Aorta (tissue), 5 donors: ENCODE measurements at places on chromosomes 1 and 21.
A peak's percentile ranks its signal among the peaks of the same experiment; 100 is the strongest.

- peak; percentile 79 for DNase-seq
- H3K4me1 ChIP-seq, result peaks cover 4% of the 10 kb centered on the region
- H3K4me3 ChIP-seq, result no peak overlapping the region
- H3K27me3 ChIP-seq, result no peaks in the 10 kb centered on the region
These were observed 48.5 kb upstream of the ECE1 start for GRCh38 chr1:21338573-21339355.

DNA sequence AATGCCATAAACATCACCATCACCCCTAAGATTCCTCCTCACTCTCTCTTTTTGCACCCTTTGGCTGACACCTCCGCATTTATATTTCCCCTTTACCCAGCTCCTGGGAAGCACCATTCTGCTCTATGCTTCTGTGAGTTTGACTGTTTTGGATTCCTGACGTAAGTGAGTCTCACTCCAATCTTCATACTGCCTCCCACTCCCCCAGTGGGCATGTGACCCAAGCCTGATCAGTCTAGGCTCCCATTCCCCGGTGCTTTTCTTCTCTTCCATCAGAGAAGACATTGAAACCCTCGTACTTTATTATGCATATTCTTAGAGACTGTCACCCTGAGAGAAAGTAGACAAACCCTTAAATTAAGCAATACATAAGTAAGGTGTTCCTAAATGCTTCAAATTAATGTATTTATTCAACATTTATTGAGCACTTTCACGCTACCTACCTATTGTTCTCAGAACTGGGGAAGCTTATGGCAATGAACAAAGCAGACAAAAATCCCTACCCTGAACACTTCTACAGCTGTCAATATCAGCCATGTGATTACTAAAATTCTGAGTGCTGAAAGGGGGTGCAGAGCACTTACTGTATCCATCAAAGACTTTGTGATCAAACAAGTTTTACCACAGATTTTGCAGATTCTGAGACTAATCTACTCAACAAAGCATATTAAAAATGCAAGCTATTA lies 43.4 kb upstream of the DIPK1A start:
- no peaks in the 10 kb centered on the region for H3K36me3 ChIP-seq
- DNase-seq, result no peak
- H3K27me3 ChIP-seq, result no peaks in the 10 kb centered on the region
- peaks cover 4% of the 10 kb centered on the region for H3K4me1 ChIP-seq
- no peak overlapping the region for H3K27ac ChIP-seq
- no peak overlapping the region for H3K4me3 ChIP-seq

DNA sequence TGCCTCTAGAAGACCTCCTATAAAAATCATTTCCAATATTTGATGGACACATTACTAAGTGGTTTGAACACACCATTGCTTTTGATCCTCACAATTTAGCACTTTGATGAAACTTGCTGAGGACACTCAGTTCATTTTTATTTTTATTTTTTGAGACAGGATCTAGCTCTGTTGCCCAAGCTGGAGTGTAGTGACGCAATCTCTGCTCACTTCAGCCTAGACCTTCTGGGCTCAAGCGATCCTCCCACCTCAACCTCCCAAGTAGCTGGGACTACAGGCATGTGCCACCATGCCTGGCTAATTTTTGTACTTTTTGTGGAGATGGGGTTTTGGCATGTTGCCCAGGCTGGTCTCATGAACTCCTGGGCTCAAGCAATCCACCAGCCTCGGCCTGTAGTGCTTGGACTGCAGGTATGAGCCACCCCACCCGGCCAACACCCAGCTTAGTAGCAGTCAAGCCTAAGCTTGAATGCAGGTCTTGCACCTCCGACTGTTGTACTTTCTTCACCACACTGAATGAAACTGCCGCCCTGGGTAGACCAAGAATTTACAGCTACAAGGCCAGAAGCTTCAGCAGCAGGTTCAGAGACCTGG lies 24.8 kb upstream of the ATP2B4 start:
- no peak for DNase-seq
- H3K27ac ChIP-seq, result no peak overlapping the region
- H3K4me3 ChIP-seq, result no peak overlapping the region
- H3K4me1 ChIP-seq, result no peaks in the 10 kb centered on the region
- H3K27me3 ChIP-seq, result no peaks in the 10 kb centered on the region

DNA sequence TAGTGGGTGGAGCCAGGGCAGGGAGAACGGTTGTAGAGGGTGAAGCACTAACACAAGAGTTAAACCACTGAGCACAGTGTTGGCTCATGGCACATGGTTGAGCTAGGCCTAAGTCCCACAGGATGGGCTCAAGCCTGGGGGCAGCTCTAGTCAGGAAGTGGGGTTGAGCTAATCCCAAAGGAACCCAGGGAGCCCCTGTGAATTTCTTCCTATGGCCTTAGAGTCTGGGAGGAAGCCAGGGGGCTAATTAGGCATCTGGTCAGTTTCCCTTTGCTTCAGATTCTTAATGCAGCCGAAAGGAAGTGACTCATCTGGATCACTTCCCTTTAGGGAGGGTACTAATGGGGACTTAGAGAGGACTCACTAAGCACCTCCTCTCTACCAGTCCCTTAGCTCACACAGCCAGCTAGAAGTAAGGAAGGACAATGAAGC lies 10.1 kb downstream of the CFAP45 start:
- no peak overlapping the region for H3K4me3 ChIP-seq
- no peaks in the 10 kb centered on the region for H3K4me1 ChIP-seq
- no peaks in the 10 kb centered on the region for H3K36me3 ChIP-seq

GRCh38 chr1:207156095-207156494 lies 52.1 kb downstream of the C4BPA start:
- no peak overlapping the region for H3K27ac ChIP-seq
- no peaks in the 10 kb centered on the region for H3K36me3 ChIP-seq

DNA sequence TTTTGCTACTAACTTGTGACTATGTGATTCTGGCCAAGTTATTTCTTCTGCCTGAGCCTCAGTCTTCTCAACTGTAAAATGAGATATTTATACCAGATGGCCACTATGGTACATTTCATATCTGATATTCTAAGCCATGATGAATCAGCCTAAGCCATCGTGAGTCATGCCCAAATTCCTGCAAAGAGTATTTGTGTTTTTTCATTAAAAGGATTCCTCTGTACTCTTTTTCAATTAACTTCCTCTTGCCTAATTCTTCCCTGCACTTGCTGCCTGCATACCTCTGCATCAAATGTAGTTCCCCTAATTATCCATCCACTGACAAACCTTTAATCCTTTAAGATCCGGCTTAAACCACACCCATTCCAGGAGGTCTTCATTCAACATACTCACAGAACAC lies 575.1 kb upstream of the BEND5 start:
- no peaks in the 10 kb centered on the region for H3K4me1 ChIP-seq
- H3K36me3 ChIP-seq, result no peaks in the 10 kb centered on the region
- H3K27ac ChIP-seq, result no peak overlapping the region
- no peaks in the 10 kb centered on the region for H3K27me3 ChIP-seq

- no peaks in the 10 kb centered on the region for H3K36me3 ChIP-seq
- DNase-seq, result no peak
- H3K27ac ChIP-seq, result no peak overlapping the region
These were observed 14.0 kb downstream of the GPA33 start for GRCh38 chr1:167076136-167076710.

DNA sequence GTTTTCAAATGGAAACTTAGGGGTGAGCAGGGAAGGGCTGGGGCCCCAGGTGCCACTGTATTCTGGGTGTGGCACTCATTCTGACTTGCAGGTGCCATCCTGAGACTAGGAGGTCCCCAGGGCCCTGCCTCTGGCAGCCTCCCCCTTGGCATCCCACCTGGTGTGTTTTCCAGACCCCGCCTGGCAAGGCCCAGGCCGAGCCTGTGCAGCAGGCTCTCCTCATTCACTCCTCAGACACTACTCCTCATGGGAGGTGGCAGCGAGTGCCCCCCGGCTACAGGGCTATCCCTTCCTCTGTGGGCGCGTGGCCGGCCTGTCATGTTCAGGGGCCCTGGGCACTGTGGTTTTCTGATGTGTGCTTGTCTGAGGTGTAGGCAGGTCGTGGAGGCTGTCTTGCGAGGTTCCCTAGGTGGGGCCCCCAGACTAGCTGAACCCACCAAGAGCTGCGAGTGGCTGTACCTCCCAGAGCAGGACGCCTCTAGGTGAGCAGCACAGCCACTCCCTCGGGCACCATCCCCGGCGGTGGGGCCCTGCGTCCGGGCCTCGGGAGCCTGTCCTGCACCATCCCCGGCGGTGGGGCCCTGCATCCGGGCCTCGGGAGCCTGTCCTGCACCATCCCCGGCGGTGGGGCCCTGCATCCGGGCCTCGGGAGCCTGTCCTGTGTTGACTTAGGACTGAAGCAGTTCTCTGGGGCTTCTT lies 13.2 kb downstream of the SLX9 start:
- DNase-seq, result peak; percentile 28
- no peak overlapping the region for H3K4me3 ChIP-seq
- H3K4me1 ChIP-seq, result no peaks in the 10 kb centered on the region
- no peaks in the 10 kb centered on the region for H3K36me3 ChIP-seq

DNA sequence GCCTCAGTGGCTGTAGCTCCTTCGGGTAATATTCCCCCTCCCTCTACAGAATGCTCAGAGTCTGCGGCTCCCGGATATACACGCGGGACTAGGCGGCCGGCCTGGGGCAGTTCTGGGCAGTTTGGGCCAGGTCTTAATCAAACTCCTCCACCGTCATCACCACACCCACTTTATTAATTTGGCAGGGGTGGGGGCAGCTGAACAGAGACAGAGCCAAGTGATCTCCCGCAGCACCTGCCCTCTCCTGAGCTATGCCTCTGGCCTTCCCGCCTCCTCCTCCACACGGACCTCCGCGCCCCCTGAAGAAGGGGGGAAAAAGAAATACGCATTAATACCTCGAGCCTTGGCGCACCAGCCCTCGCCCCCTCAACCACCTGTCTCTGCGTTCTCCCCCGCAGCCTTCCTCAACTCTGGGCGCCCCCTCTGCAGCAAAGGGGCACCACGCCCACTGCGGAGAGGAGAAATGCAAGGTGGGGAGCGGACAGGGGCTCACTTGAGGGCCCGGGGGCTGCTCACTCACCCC lies 42.6 kb downstream of the CD34 start:
- peak; percentile 80 for DNase-seq
- peak overlapping the region; percentile 91 for H3K4me3 ChIP-seq
- H3K36me3 ChIP-seq, result no peaks in the 10 kb centered on the region

- no peak overlapping the region for H3K27ac ChIP-seq
- no peaks in the 10 kb centered on the region for H3K4me1 ChIP-seq
- no peak overlapping the region for H3K4me3 ChIP-seq
- H3K27me3 ChIP-seq, result no peaks in the 10 kb centered on the region
- peaks cover 6% of the 10 kb centered on the region for H3K36me3 ChIP-seq
These were observed 9.8 kb downstream of the THAP3 start for GRCh38 chr1:6634371-6635052.

DNA sequence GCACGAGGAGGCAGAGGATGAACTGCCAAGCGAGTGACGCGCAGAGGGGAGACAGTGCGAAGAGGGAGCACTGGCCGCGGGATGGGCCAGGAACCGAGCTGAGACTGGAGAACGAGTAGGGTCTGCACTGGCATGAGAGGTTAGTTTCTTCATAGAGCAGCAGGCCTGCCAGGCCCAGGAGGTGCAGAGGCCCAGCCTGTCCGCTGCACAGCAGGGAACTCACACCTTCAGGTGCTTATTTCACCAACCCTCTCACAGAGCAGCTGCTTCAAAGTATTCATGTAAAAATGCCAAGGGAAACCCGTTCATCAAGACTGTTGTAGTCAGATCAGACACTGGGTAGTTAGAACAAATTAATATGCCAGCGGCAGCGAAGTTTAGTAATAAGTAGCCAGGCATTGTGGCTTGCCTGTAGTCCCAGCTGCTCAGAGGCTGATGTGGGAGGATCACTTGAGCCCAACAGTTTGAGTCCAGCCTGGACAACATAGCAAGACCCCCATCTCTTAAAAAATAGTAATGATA lies 144.5 kb downstream of the SLC45A1 start:
- no peaks in the 10 kb centered on the region for H3K36me3 ChIP-seq
- no peaks in the 10 kb centered on the region for H3K27me3 ChIP-seq
- DNase-seq, result no peak
- H3K27ac ChIP-seq, result no peak overlapping the region
- no peak overlapping the region for H3K4me3 ChIP-seq

DNA sequence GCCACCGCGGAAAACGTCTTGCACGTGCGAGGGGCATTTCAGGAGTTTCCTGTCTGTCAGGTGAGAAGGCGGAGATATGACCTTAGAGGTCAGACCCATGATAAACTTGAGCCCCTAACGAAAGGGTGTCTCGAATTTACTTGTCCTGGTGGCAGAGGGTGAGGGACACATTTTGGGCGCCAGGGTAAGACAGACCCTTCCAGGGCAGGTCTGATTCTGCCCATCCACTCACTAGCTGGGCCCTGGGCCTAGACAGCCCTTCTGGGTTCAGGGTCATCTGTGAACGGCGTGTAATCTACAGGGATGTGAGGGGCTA lies 395 bp upstream of the CSRP1 start:
- H3K27me3 ChIP-seq, result no peaks in the 10 kb centered on the region
- H3K36me3 ChIP-seq, result no peaks in the 10 kb centered on the region
- no peaks in the 10 kb centered on the region for H3K4me1 ChIP-seq
- no peak overlapping the region for H3K4me3 ChIP-seq
- H3K27ac ChIP-seq, result peak overlapping the region; percentile 61

- no peaks in the 10 kb centered on the region for H3K36me3 ChIP-seq
- H3K27ac ChIP-seq, result no peak overlapping the region
- peaks cover 10% of the 10 kb centered on the region for H3K4me1 ChIP-seq
- DNase-seq, result no peak
- H3K4me3 ChIP-seq, result no peak overlapping the region
- no peaks in the 10 kb centered on the region for H3K27me3 ChIP-seq
These were observed 16.4 kb downstream of the FOXJ3 start for GRCh38 chr1:42318601-42319000.

GRCh38 chr1:211942583-211942982 lies 92.8 kb downstream of the INTS7 start:
- peaks cover 3% of the 10 kb centered on the region for H3K36me3 ChIP-seq
- no peaks in the 10 kb centered on the region for H3K4me1 ChIP-seq
- no peak for DNase-seq
- no peak overlapping the region for H3K27ac ChIP-seq
- no peak overlapping the region for H3K4me3 ChIP-seq

DNA sequence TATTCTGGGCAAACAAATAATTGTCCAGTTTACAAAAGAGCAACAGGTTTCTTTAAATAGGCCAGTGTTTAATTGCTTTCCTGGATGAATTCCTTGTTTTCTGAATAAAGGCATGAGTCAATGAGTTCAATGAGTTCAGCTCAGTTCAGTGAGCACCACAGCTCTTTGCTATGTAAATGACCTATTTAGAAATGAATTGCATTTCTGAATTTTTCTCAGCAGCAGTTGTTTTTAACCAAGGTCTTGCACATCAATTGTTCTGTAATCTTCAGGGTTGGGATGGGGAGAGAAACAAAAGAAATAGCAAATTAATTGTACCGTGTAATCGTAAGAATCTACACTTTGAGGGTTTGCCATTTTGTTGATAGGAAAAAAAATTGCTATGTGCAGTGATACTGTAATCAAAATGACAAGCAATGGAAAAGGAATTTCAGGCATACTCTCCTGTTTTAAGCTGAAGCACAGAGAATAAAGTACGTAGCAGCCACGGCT lies 45.7 kb downstream of the MIS18A start:
- H3K4me1 ChIP-seq, result no peaks in the 10 kb centered on the region
- no peaks in the 10 kb centered on the region for H3K27me3 ChIP-seq
- no peaks in the 10 kb centered on the region for H3K36me3 ChIP-seq
- H3K4me3 ChIP-seq, result no peak overlapping the region
- no peak overlapping the region for H3K27ac ChIP-seq
- no peak for DNase-seq
